Activated CD4-positive, CD25-positive, alpha-beta regulatory T cell (primary cell): ENCODE measurements at places on chromosomes 1 and 21.
A peak's percentile ranks its signal among the peaks of the same experiment; 100 is the strongest.

- DNase-seq: no peak
Measured at GRCh38 chr1:85847356-85847755, 139.1 kb upstream of the ZNHIT6 start.

DNA sequence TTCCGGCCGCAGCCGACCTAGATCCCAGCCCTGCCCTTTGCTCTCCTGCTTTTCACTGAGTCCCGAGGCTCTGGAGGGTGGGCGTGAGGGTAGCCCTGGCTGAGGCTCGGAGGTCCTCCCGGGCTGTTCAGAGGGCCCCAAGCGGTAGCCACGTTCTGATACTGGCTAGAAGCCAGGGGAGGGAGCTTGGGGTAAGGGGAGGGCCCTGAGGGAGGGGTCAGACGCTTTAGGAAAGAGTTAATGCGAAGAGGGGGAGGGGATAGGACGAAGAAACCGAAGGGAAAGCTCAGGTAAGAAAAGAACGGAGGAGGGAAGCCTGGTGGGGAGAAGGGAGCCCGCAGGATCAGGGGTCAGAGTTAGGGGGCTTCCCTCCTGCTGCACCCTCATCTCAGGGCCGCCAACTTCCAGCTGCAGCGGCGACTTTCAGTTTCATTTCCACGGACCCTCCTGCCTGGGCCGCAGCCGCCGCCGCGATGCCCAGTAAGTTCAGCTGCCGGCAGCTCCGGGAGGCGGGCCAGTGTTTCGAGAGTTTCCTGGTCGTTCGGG is at the start of gene MOV10:
MOV10 (plus strand) TSS at position 220 of the 546 bp plus-strand sequence; CDS start at position 474, 254 bp downstream.
- peak; percentile 22 for DNase-seq

DNA sequence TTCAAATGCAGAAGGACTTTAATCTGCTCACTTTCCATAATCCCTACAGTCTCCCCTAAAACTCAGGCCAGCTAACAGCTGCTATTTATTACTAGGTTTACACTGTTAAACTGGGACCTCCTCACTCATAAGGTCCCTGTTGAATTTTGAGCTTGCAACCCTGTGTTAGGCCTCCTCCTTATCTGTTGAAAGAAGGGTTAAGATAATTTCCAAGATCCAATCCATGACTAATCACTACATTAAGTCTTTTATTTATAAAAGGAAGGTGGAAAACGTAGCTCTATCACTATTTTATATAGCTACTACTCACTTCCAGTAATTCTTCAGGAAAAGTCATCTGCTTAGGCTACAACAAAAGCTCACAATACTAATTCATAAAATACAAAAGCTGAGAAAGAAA is 79.5 kb downstream of the EVI5 start:
- DNase-seq: no peak

GRCh38 chr21:15730484-15731242 is 881 bp downstream of the USP25 start:
- DNase-seq: no peak

DNA sequence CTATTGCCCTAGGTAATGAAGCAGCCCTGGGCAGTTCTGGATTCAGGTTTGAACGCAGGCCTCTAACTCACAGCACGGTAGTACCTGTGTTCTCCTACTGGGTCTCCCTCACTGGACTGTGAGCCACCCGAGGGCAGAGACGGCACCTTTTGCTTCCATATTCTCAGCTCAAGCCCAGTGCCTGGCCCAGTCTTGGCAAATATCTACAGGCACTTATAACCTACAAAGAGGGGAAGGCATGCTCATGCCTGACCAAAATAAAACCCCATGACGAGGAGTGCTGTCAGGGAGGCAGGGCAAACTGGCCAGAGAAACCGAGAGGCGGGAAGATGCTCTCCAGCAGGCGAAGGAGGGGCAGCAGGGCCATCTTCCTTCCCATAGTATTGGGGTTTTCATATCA is 91.1 kb downstream of the DDX20 start:
- no peak for DNase-seq

DNA sequence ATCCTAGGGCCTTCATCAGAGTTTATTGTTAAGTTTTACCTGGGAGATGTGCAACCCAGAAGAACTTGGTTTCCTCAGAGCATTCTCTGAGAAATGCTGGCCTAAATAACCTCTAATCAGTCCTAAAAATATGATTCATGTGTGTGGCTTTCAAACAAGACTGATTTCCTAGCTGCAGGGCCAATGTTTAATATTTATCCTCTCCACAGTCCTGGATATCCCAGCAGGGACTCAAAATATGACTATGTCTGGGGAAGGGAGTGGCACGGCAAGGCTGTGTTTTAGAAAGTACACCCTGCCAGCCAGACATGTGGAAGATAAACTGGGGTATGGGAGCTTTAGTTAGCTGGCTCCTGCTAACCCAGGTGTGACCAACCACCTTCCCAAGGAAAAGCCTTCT is 26.3 kb downstream of the PLPP3 start:
- DNase-seq: no peak

GRCh38 chr1:64984737-64985136 is 18.4 kb upstream of the JAK1 start:
- no peak for DNase-seq

DNA sequence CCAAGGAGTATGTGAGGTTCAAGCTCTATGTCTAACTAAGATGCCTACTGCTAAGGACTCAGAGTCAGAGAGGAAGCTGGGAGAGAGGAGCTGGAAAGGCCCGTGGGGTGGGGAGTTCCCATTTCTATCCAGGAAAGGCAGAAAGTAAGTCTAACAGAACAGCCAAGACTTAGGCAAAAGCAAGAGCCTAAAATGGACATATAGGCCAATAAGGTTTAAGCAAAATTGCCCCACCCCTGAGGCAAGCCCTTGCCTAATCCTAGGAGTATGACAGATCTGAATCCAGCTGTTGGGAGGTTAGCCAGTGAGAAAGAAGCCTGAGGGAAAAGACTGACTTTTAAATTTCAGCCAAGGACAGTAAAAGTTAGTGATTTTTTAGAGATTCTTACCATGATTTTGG is 1.6 kb upstream of the KLHDC9 start:
- no peak for DNase-seq

GRCh38 chr1:69363236-69363635 is 204.5 kb upstream of the LRRC7 start:
- no peak for DNase-seq

DNA sequence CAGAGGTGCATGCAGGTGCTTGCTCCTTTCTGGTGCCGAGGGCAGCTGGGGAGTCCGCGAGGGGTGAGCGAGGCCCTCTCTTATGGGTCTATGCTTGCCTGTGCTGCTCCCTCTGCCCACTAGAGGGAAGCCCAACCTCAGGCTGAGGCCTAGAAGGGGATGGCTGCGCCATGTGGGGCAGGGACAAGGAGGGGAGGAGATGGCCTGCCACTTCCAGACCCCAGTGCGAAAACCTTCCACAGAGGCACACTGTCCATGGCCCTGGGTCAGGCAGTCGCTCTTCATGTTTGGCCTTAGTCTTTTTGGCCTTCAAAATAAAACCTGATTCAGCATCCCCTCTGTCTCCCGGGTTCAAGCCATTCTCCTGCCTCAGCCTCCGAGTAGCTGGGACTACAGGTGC is 14.0 kb downstream of the RHBG start:
- DNase-seq: peak; percentile 31

DNA sequence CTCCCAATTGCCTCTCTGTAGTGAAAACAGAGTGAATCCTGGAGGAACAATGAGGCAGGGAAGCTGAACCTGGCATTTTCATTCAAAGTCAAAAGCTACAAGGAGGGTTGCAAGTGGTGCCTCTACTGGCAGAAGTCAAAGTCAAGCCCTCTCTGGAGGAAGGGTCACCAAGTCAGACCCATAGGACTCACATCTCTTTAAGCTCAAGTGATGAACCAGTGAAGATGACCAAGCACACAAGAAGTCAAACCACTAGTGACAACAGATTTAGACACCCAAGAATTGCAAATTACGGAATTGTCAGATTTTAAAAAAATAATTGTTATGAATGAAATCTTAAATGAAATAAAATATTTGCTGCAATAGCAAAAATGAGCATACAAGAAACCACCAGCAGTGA is 81.1 kb upstream of the ATP1B1 start:
- no peak for DNase-seq

GRCh38 chr1:206066479-206067171 is 13.7 kb downstream of the RHEX start:
- no peak for DNase-seq

- DNase-seq: no peak
Measured at GRCh38 chr1:116806245-116806644, 52.0 kb downstream of the CD2 start.

DNA sequence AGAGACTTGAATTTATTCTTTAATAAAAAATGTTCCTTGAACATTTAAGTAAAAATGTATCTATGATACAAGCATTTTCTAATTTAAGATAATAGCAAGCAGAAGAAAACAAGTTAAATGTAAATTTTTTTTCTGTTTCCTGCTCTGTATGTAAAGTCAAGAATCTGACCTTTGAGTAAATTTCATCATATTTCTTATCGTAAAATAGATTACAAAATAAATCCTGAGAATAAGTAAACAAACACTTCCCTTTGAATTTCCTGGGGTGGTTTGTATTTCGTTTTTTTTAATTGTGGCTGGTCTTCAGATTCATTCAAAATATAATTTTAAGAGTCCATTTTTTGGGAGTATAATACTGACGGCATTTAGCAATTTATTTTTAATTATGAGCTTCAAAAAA is 77.6 kb downstream of the POU2F1 start:
- no peak for DNase-seq

GRCh38 chr21:17492415-17493168 is 20.3 kb upstream of the CXADR start:
- no peak for DNase-seq

DNA sequence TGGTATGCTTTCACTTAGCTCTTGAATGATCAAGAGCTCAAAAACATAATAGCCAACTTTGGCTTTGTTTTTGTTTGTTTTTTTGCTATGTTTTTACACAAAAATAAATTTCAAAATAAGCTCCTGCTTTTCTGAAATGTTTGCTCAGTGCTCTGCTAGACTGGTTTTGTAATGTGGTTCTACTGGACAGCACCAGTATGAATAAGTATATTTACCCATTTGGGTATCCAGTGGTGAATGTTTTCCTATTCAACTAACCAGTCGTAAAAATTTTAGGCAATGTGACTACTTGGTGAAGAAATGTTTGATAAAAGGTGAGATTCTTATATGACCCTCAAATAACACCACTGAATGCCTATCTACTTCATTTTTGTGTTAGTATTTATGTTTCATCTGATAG is 308.6 kb downstream of the PTPRC start:
- no peak for DNase-seq

GRCh38 chr21:30882866-30883597 is 1.7 kb upstream of the KRTAP11-1 start:
- no peak for DNase-seq

- no peak for DNase-seq
Measured at GRCh38 chr1:193438771-193439170, 252.4 kb upstream of the B3GALT2 start.

GRCh38 chr1:19837866-19838265 is 22.8 kb upstream of the RNF186 start:
- no peak for DNase-seq

DNA sequence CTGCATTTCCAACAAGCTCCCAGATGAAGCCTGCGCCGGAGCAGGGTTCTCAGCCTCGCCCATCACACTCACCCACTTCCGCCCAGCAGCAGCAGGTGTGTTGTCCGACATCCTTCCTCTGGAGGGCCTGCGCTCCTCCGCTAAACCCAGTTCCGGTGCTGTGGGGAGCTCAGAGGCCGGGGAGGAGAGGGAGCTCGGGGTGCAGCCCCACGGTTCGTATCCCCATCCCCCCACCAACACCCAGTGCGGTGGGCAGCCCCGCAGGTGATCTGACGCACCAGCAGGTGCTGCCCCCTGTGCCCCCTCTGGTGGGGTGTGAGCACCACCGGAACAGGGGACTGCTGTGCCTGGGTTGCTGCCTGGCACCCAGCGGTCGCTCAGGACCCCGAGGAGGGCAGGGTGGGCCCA is 3.4 kb upstream of the PEX10 start:
- DNase-seq: peak; percentile 26

GRCh38 chr1:70409136-70409535 is 1.9 kb upstream of the CTH start:
- no peak for DNase-seq

DNA sequence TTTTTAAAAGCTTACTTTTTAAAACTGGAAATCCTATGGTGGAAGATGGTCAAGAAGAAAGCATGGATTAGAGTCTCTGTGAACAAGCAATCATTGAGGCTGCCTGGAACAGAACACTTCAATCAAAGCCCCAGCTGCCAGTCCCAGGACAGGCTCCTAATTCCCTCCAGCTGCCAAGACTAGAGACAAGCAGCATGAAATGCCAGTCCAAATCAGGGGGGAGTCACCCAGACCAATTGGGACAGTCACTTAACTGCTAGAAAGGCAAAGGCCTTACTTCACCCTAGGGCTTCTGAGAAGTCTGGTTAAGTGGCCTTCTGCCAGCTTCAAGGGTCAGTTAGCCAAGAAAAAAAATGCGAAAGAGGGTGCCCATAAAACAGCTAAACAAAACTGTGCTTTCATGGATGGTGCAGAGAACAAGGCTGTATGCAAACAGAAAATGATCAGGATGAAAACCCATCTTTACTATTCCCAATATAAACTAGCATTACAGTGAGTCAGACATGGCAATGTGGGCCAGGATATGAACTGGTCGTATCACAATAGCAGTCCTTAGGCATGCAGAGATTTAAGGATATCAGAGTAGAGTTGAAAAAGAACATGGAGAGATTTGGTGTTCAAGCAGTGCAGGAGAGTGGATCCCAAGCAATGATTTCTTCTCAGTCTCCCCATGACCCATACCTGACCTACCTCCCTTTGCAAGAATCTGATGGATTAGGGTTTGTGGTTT is 31.0 kb upstream of the MAN1A2 start:
- no peak for DNase-seq

GRCh38 chr21:42234464-42235241 is 15.7 kb downstream of the ABCG1 start:
- DNase-seq: peak; percentile 37

DNA sequence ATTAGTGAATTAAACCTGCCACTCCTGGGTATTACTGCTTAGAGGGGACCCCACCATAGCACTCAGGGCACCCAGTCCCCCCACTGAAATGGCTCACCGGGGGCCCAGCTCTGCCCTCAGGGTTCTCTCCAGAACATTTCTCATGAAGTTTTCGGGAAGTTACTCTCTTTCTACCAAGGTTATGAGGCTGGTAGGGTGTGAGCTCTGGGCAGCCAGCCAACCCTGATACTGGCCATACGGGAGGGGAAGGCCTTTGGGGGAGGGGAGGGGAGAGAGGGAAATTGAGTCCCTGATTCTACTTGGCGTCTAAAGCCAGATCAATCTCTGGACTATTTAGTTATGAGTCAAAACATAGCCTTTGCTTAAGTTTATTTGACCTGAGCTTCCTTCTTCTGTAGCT is 12.9 kb upstream of the PDE9A start:
- DNase-seq: no peak

- DNase-seq: no peak
Measured at GRCh38 chr1:93681989-93682412, 364 bp upstream of the BCAR3 start.
